A549 treated with ZK216348 at 1 μM for 4 hours (cell line): ENCODE measurements at places on chromosomes 13 and 19. TPM values are rescaled to one million over a fixed set of nuclear protein-coding genes. Genes with fewer than 3 reads are reported as not detected.

The ZNF492 gene
- total RNA-seq, result not detected in 5 replicates

The KIR2DL4 gene
- not detected in 5 replicates for total RNA-seq

The TBC1D4 gene
- total RNA-seq, result 13.1 to 19.1 TPM (median 13.8 TPM) in 5 replicates

The ATP4A gene
- not detected in 5 replicates for total RNA-seq

The LEUTX gene
- total RNA-seq, result not detected in 5 replicates

The CXCL17 gene
- 0.39 TPM in 1 of 5 replicates, not detected in the others for total RNA-seq

The SRRM5 gene
- total RNA-seq, result 0.93 to 1.4 TPM (median 0.98 TPM) in 5 replicates

The ERFL gene
- total RNA-seq, result 0.16 to 0.40 TPM (median 0.25 TPM) in 5 replicates

The SLC27A1 gene
- total RNA-seq, result 1.7 to 3.6 TPM (median 2.8 TPM) in 5 replicates

The IGSF23 gene
- 0.27 to 0.68 TPM (median 0.45 TPM) in 5 replicates for total RNA-seq

The OR7D2 gene
- not detected in 5 replicates for total RNA-seq
